ENCODE measurements at places on chromosomes 5 and 9.

DNA sequence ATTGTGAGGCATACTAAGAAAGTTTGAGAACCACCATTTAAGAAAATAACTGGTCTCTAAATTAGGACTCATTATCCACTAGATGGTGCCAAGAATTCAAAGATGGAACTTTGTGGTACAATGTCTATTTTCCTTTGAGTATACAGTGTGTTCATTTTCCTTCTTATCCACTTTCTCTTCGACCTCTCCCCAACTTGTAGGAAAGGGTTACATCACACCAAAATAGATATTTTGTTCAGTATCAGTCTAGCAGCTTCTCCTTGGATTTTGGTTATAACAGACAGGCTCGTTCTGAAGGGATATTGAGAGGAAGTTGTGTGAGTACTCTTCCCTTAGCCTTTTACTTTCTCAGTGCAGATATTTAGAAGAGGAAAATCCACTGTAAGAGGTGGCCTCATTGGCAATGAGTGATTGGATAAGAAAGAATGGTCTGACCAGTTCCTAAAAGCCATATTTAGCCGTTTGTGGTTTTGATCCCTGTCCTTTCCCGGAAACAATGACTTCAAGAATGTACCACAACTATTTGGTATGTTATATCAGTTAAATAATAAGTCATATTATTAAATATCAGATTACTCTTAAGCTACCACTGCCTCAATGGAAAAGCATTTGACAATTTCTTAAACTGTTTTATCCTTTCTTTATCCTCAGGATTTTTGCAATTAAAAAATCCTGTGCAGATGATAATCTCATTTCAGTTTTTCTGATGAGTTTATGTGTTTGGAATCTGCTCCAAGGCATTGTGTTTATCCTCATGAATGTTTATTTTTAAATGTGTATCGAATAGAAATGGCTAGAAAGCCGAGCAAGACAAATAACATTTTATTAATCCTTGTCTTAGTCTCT is 69.0 kb upstream of the GRAMD2B start:
- DNase-seq = no peak

DNA sequence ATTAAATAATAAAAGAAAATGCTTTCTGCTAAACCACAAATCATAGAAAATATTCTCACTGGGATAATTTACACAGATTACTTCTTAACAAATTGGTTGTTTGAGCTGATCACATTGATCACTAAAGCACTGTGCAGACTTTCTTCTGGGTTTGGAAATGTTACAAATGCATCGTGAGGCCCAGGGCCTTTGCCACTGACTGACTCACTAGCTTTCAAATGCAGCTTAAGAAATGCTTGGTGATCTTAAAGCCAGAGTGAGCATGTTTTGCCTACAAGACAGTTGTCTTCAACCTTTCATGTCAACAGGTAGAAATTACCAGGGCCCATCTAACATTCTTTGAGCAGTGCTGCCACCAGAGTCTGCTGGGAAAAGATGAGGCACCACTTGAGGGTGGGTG is 252.3 kb upstream of the ADRA1B start:
- DNase-seq = no peak

- no peak for DNase-seq
These were observed 356.4 kb upstream of the CCNH start for GRCh38 chr5:87769157-87769556.

GRCh38 chr5:39471836-39472508 is 47.2 kb upstream of the DAB2 start:
- no peak for DNase-seq

DNA sequence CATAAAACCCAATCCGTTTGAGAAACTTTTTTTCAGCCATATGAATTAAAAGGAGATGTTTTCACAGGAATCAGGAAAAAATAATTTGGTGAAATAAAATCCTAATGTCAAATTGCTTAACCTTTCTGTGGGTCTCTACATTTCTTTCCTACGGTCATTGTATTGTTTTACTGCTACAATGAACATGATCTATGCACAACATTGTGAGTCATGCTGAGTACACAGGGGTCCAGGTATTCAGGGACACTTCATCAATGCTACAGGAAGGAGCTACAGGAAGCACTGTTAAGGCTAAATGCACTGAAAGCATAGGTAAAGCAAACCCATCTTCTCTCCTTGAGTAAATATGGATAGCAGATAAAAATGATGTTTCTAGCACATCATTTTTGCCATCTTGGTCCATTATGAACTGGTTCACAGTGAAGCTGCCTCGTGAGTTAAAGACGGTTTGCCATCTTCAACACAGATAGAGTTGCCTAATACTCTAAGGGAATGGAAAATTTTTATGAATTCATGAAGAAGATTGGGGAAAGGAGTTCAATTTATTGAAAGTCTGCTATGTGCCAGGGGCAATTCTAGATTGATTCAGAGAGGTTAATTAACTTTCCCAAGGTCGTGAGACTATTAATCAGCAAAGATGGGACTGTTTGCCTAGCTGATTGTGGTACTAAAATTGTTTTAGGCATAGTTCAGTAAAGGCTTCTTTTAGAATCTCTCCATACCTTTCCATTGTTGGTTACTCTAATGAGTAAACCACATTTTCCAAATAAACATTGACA is 85.5 kb downstream of the DIRAS2 start:
- DNase-seq = no peak

GRCh38 chr9:20319241-20319640 is 303.1 kb downstream of the MLLT3 start:
- DNase-seq = no peak

DNA sequence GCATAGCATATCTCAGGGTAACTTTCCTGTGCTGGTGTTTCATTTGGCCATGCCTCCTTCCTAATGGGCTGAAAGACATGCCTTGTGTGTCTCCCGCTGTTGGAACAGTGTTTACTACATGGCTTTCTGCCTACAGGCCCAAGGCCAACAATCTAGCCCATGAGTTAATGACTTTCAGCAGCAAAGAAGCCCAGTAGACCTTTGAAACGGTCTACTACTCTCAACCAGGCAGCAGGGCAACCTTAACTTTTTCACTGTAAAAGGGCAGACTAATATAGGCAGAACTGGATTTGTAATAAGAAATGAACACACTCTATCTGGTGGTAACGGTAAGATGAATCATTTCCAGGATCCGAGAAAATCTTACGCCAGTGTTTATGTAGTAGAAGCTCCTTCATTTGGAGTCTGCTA is 21.0 kb downstream of the C5orf15 start:
- no peak for DNase-seq

DNA sequence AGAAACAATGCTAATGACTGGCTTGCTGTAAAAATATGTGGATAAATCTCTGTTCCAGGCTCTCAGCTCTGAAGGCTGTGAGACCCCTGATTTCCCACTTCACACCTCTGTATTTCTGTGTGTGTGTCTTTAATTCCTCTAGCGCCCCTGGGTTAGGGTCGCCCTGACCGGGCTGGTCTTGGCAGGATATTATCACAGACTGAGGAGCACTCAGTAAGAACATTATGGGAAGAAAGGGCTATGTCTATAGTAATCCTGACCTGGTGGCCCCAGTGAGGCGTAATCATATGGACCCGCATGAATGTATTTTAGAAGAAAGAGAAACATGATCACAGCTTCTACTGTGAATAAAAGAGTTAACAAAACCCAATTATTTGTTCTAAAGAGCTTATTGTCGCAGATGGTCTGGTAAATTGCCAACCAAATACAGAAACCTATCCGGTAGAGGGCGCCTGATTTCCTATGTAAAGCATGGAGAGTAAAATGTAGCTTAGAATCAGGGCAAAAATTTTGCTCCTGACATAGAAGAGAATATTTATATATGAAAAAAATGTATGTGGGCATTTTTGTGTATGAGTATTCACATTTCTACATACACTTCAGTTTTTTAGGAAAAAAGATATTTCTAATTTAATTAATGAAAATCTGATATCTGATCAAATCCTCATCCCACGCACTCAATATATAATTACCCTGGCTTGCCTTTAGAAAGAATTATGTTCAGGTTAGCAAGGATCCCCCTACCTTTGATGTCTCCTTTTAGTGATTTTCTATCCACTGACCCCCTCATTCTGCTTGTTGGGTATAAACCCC is 5.8 kb upstream of the IFNA1 start:
- no peak for DNase-seq

- no peak for DNase-seq
These were observed 7.1 kb downstream of the ACTL7A start for GRCh38 chr9:108869092-108869725.

- DNase-seq = no peak
These were observed 8.3 kb downstream of the OLFM1 start for GRCh38 chr9:135095470-135096407.

- DNase-seq = no peak
These were observed 29.3 kb upstream of the NDFIP1 start for GRCh38 chr5:142079306-142079721.

GRCh38 chr9:120368799-120369198 is 211.2 kb downstream of the CDK5RAP2 start:
- DNase-seq = no peak

DNA sequence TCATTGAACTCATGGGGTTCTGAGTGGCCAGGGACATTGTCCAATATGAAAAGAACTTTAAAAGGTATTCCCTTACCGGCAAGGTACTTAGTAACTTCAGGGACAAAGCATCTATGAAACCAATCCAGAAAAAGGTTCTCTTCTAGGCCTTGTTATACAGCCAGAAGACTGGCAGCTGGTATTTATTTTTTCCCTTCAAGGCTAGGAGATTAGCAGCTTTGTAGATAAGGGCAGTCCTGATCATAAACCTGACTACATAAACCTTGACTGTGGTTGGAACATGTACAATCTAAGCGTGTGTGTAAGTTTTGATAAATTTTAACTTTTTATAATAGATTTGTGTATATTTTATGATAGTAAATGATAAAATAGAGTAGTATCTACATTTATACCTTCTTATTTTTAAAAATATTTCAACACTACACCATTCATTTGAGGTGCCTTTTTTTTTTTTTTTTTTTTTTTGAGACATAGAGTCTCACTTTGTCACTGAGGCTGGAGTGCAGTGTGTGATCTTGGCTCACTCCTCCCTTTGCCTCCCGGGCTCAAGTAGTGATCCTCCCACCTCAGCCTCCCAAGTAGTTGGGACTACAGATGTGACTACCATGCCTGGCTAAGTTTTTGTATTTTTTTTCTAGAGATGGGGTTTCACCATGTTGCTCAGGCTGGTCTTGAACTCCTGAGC is 24.5 kb downstream of the RANBP17 start:
- no peak for DNase-seq

GRCh38 chr5:1767524-1768282 is 31.9 kb downstream of the MRPL36 start:
- DNase-seq = no peak

DNA sequence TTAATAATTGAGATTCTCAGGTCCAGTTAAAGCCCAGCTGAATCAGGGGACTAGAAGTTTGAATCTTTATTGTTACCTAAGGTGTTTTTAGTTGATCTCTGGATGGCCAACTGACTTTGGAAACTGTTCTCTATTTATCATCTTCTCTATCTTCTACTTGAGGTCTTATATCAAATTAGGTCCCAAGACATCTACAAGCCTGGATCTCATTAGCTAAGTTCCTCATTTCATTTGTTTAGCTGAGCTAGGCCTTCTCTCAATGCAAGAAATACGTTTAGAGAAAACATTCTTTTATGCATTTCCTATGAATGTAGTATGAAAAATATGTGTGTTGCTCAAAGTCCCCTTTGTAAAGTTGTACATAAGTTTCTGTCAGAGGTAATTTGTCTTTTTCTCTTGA is 196.6 kb downstream of the PTTG1 start:
- DNase-seq = no peak

DNA sequence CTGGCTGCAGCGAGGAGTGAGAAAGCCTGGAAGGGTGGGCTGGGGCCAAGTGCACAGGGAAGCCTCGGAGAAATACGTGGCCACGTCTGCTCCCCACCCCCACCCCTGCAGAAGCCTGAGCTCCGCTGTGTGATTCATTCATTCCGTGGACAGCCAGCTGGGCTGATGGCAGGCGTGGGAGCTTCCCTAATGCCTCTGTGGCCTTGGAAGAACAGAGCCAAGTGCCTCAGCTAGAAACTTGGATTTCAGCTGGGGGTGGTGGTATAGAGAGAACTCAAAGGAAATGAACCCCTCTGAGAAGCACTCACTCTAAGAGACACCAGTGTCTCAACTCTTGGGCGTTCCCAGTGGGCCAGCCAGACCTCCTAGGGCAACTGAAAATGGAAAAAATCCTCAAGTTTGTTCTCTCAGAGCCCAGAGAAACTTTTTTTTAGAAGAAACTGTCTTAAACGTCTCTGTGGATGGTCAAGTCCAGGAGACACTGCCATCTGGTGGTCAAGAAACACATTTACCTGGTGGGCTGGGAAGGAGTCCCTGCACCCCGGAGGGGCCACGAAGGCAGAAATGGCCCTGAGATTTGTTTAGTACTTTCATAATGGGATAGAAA is 18.0 kb downstream of the ATOX1 start:
- peak; percentile 76 for DNase-seq

GRCh38 chr5:64691291-64691690 is 988 bp downstream of the SHISAL2B start:
- no peak for DNase-seq

GRCh38 chr9:118954857-118955256 is 414.4 kb downstream of the BRINP1 start:
- DNase-seq = no peak

GRCh38 chr5:144945503-144945902 is 774.8 kb downstream of the KCTD16 start:
- no peak for DNase-seq

DNA sequence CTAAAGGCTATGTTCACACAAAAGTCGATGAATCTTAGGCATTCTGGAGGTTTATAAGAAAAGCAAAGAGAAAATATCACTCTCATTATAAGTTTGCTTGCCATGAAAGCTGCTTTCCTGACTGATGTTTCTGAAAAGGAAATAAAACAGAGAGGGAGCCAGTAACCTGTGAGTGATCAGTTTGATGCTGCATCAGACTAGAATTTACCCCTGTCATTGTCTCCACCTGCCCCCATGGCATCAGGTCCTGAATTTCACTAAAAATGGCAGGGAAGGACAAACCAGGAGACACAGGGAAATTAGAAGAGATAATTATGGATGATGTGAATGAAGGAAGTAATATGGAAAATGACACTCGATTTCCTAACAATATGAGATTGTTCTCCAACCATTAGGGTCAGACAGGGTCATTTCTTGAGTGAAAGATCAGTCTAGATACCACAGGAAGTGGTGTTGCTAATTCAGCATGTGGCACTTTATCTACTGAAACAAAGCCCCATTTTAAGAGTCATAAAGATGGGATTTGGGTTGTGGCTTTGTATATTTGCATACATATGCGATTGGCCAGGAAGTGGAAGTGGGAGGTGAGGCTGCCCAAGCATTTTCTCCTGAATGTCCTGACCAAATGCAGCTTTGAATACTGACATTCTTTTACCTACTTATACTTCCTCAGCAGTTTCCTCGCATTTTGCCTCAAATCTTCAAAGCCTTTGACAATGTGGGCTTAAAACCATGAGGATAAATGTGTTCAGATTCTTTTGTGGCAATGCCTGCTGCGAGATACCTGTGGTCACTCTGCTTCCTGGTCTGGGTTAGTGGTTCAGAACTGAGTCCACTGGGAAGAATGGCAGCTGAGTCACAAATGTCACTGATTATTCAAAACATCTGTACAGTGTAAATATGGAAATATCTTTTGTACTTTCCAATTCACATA is 29.7 kb downstream of the MEGF10 start:
- DNase-seq = no peak

- DNase-seq = no peak
These were observed 142.1 kb downstream of the HINT1 start for GRCh38 chr5:131022811-131023497.

GRCh38 chr5:171270136-171270535 is 38.9 kb upstream of the TLX3 start:
- no peak for DNase-seq
